Sigmoid colon (tissue), 7 donors: ENCODE measurements at places on chromosomes 13 and 19. TPM values are rescaled to one million over a fixed set of nuclear protein-coding genes. Genes with fewer than 3 reads are reported as not detected.

- no peak overlapping the region for H3K27ac ChIP-seq
- peaks cover 38% of the 10 kb centered on the region for H3K4me1 ChIP-seq
- no peaks in the 10 kb centered on the region for H3K36me3 ChIP-seq
- H3K27me3 ChIP-seq = no peaks in the 10 kb centered on the region
- H3K4me3 ChIP-seq = peak overlapping the region; percentile 98
- peak; percentile 66 for DNase-seq
Measured at GRCh38 chr19:2425622-2426581, 1.5 kb downstream of the TIMM13 start.

DNA sequence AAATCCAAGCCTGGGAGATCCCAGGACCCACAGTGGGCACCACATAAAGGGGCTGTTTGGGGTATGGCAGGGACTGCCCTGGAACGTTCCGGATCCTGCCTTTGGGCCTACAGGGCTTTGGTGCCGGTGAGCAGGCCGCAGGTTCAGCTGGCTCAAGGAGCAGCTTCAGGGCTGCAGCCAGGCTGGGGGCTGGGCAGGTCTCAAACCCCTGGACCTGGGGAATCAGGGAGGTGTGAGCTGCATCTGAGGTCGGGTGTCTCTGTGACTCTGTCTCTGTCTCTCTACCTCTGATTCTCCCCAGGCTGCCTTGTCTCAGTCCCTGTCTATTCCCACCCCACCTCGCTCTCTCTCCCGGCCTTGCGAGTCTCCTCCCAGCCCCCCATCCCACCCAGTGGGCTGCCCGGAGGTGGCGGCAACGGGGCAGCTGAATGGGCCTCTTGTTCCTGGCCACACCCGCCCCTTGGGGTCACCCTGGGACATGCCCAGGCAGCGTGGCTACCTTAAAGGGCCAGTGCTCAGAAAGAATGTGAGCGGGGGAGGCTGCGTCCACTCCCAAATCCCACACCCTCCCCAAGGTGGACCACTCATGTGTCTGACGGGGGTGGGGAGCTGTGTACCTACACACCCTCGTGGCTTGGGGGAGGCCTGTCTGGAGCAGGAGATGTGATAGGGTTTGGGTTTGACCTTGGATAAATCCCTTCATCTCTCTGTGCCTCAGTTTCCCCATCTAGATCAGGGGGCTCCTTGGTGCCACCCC, 31.1 kb downstream of the NFIC start:
- no peaks in the 10 kb centered on the region for H3K27me3 ChIP-seq
- DNase-seq = peak; percentile 74
- H3K4me1 ChIP-seq = peaks cover 77% of the 10 kb centered on the region

KLK4 gene
- polyA plus RNA-seq = 2.8 TPM

DNA sequence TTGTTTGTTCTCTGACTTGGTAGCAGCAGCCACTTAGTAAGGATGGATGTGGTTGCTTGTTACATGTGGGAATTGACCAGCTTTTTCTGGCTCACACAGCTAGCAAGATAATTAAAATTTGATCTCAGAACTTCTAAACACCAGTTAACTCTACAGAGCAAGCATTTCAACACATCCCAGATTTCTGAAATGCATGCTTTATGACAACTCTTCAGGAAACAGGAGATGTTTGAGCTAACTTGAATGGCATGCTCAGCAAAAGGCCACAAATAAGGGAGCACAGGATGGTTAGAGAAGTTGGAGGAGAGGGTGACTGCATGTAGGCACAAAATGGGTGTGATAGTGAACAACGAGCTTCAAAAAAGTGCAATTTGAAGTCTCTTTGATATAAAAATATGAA, 167.1 kb upstream of the SPRY2 start:
- no peak for DNase-seq
- no peak overlapping the region for H3K27ac ChIP-seq
- H3K4me1 ChIP-seq = no peaks in the 10 kb centered on the region
- no peaks in the 10 kb centered on the region for H3K27me3 ChIP-seq
- no peak overlapping the region for H3K4me3 ChIP-seq
- no peaks in the 10 kb centered on the region for H3K36me3 ChIP-seq

PDE4A gene
- polyA plus RNA-seq = 4.2 TPM
